ENCODE measurements at places on chromosomes 7 and 10.

- peak; percentile 36 for DNase-seq
Measured at GRCh38 chr7:18693406-18693805, 197.9 kb downstream of the HDAC9 start.

DNA sequence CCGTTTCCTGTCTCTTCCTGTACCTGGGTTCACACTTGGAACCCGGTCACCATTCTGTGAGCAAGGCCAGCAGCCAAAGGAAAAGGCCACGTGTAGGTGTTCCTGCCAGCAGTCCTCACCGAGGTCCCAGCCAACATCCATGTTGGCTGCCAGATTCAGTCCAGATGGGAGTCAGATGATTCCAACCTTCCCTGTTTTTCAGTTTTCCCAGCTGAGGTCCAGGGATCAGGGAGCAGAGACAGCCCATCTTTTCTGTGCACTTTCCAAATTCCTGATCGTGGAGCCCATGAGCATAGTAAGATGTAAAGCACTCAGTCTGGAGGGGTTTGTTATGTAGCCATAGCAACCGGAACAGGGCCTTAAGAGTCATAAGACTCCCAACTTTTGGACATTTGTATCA lies 3.9 kb upstream of the PVRIG start:
- DNase-seq, result peak; percentile 79

DNA sequence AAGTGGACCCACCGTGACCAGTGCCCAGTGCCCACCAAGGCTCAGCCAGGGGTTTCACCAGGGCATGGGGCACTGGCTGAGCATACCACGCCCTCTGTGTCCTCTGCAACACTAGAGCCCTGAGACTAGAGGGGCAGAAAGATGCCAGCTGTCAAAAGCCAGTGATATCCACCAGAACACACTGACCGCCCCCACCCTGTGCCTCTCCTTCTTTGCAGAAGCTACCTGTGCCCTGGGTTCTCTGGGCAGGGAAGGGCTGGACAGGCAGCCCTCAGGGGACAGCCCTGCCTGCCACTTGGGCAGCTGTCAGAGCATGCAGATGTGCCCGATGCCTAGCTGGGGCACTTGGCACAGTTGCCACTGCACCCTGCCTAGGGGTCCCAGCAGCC lies 494 bp downstream of the VSIR start:
- DNase-seq, result peak; percentile 31

DNA sequence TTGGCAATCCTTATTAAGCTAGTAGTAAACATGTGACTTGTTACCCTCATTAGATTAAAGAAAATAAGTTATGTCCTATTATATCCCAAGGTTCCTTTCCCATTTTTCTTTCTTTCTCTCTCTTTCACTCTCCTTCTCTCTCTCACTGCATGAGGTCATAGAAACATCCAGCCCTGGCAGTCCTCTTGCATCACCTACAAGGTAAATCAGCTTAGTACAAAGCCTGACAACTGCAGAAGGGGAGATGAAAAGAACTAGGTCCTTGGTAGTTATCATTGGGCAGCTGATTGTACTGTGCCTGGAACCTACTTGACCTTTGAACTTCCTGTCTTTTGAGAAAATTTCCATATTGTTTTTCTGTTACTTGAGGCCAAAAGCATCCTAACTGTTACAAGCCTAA lies 307.9 kb upstream of the SP8 start:
- DNase-seq, result no peak

- DNase-seq, result peak; percentile 84
Measured at GRCh38 chr10:104254493-104255310, at the start of gene GSTO1. GSTO1 (plus strand) TSS chr10:104254892; CDS start chr10:104254929, 37 bp downstream.

GRCh38 chr10:105807935-105808587 lies 1167.0 kb downstream of the SORCS3 start:
- DNase-seq, result no peak

DNA sequence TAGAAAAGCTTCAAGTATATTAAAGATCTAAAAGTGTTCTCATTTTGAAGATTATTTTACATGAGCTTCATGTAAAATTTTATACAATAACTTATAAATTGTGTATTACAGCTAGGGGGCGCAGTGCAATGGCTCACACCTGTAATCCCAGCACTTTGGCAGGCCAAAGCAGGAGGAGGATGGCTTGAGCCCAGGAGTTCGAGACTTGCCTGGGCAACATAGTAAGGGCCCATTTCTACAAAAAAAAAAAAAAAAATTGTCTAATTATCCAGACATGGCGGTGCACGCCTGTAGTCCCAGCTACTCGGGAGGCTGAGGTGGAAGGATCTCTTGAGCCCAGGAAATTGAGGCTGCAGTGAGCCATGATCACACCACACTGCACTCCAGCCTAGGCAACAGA lies 16.6 kb downstream of the ACBD5 start:
- no peak for DNase-seq

- no peak for DNase-seq
Measured at GRCh38 chr7:65254061-65254460, 119.6 kb upstream of the ZNF92 start.
